ENCODE measurements at places on chromosomes 5 and 9. TPM values are rescaled to one million over a fixed set of nuclear protein-coding genes. Genes with fewer than 3 reads are reported as not detected.

The ZNF346 gene
- total RNA-seq, result 64.9 TPM

The ZNF782 gene
- total RNA-seq, result 6.8 TPM

The ALDH7A1 gene
- total RNA-seq, result 32.9 TPM

The TRPM3 gene
- total RNA-seq, result 0.03 TPM

The C5orf52 gene
- not detected for total RNA-seq
